Suprapubic skin (tissue), 4 donors: ENCODE measurements at places on chromosomes 1 and 21.

DNA sequence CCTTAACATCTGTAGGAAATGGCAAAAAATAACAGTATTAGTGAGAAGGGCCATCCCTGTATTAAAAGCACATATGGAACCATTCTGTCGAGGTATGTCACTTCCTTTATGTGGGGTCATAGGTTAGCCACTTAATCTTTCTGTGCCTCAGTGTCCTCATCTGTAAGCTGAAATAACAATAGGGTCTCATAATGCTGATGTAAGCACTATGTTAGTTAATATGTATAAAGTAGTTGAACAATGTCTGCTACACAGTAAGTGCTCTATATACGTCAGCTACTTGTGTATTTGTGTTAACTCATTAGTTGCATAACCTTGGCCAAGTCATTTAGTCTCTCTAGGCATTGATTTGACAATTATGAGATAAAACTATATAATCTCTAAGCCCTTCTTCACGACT lies 11.8 kb downstream of the PLPPR5 start:
- DNase-seq: no peak
- no peak overlapping the region for H3K4me3 ChIP-seq
- H3K36me3 ChIP-seq: no peaks in the 10 kb centered on the region
- H3K27ac ChIP-seq: no peak overlapping the region
- no peaks in the 10 kb centered on the region for H3K27me3 ChIP-seq

- no peak for DNase-seq
- H3K4me1 ChIP-seq: no peaks in the 10 kb centered on the region
- H3K4me3 ChIP-seq: no peak overlapping the region
These were observed 148.7 kb downstream of the ZNF326 start for GRCh38 chr1:90143591-90143990.

GRCh38 chr1:7333620-7334019 lies 437.5 kb upstream of the VAMP3 start:
- H3K27ac ChIP-seq: no peak overlapping the region
- no peak overlapping the region for H3K4me3 ChIP-seq
- peaks cover 13% of the 10 kb centered on the region for H3K4me1 ChIP-seq

GRCh38 chr1:79006564-79006963 lies at the start of gene ADGRL4:
TSS of gene ADGRL4 (minus strand) at chr1:79006730. CDS start at chr1:79006654, 76 bp downstream.
- H3K27ac ChIP-seq: peak within 1 kb of the TSS; percentile 60
- H3K4me3 ChIP-seq: peak within 1 kb of the TSS; percentile 28
- H3K27me3 ChIP-seq: peaks cover 9% of the 10 kb centered on the region
- DNase-seq: no peak

DNA sequence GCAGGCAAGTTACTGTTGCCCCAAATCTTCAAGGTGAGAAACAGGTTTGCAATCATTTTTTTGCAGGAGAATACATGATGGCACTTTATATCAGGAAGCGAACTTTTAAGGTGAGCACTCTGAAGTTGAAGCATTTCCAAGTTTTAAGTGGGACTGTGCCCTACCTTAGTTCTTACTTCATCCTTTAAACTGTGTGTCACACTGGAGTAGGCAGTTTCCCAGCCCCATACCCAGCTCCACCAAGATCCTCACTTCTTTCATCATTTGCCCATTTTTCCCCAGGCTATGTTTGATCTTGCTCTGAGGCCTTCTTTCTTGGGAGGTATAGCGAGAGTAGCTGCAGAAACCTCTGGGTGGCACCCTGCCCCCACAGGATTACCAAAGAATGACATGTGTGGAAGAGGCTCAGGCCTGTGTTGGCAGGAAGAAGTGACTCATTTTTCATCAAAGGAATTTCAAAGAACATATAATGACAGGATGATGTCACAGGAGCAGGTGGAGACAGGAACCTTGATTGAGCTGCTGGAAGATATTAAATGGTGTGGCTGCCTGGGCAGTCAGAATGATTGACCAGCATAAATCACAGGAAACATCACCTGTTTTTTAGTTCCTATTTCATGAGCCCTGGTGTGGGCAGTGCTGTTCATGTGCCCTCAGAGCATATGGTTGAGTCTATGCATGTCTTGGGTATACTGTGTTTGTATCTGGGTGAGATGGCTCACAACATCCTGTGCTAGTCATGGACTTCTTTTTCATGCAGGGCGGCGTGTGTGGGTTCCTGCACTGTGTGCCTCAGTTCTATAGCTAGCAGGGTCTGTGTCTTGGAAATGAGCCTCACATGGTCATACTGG lies 20.8 kb upstream of the MACF1 start:
- no peak overlapping the region for H3K4me3 ChIP-seq
- H3K36me3 ChIP-seq: no peaks in the 10 kb centered on the region
- H3K27me3 ChIP-seq: no peaks in the 10 kb centered on the region
- DNase-seq: no peak
- H3K4me1 ChIP-seq: peaks cover 45% of the 10 kb centered on the region
- peak overlapping the region; percentile 85 for H3K27ac ChIP-seq
